ENCODE measurements at places on chromosomes 13 and 19.

- no peak for DNase-seq
These were observed 15.6 kb upstream of the NANOS3 start for GRCh38 chr19:13861392-13861713.

GRCh38 chr13:110012102-110012739 lies 225.8 kb upstream of the IRS2 start:
- DNase-seq, result peak; percentile 97

GRCh38 chr19:16139752-16140151 lies 3.7 kb upstream of the HSH2D start:
- no peak for DNase-seq

DNA sequence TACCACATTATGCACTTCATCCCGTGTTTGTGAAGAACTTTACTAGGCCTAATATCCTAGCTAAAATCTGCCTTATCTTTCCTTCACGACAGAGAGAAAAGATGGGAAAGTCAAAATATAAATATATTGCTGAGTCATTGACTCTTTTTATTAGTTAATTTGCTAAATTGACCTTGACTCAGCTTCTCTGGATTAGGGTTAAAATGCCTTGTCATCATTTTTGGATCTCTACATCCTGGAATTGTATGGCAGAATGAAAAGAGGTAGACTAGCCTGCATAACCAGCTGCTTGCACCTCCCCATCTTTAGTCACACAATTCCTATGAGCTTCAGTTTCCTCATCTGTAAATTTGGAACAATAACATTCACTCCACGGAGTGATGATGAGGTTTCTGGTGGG lies 280.3 kb downstream of the DCT start:
- DNase-seq, result no peak

GRCh38 chr19:41734156-41734555 lies 21.2 kb upstream of the CEACAM6 start:
- DNase-seq, result no peak

GRCh38 chr19:54247106-54247930 lies 4.7 kb upstream of the LILRA6 start:
- no peak for DNase-seq

- DNase-seq, result no peak
These were observed 61.0 kb downstream of the STK24 start for GRCh38 chr13:98515818-98516465.

- no peak for DNase-seq
These were observed 4.5 kb downstream of the MAMSTR start for GRCh38 chr19:48714759-48715675.

DNA sequence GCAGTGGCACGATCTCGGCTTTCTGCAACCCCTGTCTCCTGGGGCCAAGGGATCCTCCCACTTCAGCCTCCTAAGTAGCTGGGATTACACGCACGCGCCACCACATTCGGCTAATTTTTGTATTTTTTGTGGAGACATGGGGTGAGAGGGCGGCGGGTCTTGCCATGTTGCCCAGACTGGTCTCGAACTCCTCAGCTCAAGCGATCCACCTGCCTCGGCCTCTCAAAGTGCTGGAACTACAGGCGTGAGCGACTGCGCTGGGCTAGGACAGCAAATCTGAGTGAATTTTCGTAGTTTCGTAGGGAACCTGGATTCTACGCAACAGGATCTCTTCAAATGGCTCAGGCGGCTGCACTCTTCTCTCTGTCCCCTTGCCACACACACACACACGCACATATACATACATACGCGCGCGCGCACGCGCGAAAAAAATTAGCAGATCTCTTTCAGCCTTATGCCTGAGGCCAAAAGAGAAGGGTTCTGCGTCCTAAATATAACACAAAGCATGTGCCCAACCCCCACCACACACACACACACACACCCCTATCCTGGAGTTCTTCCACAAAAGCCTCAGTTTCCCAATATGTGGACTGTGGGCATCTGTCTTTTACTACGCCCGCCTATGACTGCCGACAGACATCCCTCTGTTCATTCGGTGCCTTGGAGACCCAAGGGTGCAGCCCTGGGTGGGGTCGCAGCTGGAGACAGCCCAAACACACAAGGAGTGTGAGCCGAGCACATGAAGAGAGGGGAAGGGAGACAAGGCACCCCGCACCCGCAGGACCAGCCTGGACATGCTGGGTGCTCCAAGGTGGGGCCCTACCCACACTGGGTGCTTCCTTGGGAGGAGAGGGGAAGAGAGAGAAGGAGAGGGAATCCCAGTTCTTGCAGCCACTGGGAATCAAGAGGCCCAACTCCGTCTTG lies 616 bp downstream of the PINLYP start:
- no peak for DNase-seq

GRCh38 chr13:29924482-29925350 lies 74.3 kb upstream of the UBL3 start:
- DNase-seq, result peak; percentile 78

DNA sequence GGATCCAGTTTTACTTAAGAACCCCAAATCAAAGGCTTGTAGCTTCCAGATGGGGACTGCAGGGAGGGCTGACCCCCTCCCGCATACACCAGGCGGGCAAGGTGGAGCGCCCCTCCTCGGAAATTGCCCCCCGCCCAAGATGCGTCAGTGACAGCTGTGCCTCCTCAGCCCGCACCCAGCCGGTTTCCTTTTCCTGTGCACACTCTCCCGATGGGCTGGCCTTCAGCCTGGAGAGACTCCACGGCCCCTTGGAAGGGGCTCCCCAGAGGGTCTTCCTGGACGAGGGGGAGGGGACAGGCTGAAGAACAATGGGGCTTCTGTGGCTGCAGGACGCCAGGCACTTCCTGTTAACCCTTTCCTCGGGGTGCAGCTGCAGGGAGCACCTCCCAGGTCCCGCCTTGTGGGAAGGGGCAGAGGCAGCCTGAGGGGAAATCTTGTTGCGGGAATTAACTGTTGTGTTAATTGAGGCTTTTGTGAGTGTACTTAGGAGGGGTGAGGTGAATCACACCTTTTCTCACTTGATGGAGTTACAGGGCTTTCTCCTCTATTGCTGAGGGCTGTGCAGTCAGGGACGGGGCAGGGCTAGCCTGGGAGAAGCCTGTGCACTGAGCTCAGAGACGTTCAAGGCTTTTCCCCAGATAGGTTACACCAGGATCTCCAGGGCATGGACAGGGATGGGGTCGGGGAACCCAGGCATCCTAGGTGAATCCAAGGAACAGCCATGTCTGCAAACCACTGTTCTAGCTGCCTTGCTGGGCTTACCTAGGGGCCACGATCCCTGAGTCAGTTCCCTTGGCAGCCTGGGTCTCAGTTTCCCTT lies 14.3 kb downstream of the IER2 start:
- DNase-seq, result no peak

- no peak for DNase-seq
These were observed 370.3 kb downstream of the ZNF536 start for GRCh38 chr19:30742406-30742938.

- DNase-seq, result no peak
These were observed 117.9 kb downstream of the STOML3 start for GRCh38 chr13:38872693-38873092.

Data from HFFc6 (cell line).